ENCODE measurements at places on chromosomes 5 and 9.

DNA sequence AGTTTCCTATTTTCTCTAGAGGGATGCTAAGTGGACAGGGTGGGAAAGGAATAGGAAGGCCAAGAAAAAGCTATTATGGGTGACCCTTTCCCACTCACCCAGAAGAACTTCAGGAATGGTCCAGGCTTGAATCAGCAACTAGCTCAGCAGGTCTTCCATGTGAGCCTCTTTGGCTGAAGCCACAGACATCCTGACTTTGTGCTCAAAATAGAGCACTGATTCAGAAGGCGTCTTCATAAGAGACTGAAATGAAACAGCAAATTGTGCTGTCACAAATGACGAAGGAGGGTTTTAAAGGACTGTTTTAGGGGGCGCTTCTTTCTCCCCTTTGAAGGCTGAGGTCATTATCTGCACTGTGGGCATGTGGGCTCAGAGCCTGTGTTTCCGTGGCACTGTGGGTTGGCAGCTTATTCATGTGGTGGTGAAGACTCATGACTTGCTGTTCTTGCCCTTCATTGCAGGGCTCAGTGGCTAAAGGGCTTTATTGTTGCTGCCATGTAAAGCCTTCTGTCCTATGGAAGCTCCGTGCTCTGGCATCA, 65.8 kb upstream of the NFIL3 start:
- DNase-seq, result no peak

GRCh38 chr9:99185348-99185632, 36.5 kb downstream of the ALG2 start:
- DNase-seq, result no peak

DNA sequence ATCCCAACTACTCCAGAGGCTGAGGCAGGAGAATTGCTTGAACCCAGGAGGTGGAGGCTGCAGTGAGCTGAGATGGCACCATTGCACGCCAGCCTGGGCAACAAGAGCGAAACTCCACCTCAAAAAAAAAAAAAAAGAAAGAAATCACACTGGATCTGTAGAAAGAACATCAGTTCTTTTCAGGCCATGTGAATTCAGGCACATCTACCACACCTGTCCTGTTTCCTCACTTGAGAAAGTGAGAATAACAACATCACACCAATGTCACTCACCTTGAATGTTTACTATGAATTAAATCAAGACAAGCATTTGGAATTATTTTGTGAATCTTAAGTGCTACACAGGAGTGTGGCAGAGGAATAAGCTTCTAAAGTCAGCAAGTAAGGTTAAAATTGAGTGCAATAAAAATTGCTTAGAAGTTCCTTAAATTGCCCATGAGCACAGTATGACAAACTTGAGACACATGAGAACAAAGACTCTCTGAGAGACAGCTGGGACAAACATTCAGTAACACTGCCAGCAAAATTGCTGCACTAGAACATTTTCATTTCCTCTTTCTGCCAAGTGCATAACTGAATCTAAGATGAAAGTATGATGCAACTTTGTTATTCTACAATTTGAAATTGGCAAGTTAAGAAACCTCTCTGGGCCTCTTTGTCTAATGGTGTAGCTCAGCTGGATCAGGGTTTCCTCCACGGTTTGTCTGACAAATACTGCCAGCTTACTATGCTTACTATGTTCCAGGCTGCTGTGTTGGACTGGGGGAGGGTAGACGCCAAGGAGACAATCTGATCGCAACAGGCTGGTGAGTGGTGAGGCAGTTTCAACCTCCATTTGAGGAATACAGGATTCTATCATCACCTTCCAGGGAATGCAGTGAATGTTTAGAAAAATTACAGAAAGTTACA, 1.9 kb upstream of the RIC1 start:
- no peak for DNase-seq

DNA sequence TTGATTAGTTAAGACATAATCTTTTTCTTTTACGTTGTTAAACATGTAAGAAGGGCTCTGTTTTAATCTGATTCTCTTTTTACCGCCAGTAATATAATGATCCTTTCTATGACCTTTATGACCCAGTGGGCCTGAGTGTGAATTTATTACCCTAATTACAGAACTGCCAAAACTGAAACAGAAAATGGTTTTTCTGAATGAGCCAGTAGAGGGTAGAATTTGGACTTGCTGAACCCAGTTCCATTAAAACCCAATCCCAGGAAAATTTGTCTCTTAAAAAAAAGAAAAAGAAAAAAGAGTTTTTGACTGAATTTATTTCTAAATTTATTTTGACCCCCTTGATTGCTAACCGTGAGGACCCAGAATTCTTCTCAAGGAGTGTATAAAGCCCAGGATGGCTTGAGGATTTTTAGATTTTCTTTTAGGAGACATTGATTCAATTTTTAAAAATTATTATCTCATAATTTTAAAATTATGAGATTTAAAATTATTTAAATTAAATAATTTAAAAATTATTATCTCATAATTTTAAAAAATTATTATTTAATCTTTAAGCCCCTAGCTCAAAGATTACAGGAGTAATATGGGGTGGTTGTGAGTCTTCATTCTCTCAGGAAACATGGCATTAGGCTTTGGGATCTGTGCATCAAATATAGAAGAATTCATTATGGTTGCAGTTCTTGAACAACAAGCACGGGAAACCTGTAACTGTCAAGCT, 94.1 kb upstream of the GLIS3 start:
- no peak for DNase-seq

- DNase-seq, result no peak
Measured at GRCh38 chr5:37208883-37209797, 40.0 kb downstream of the CPLANE1 start.

DNA sequence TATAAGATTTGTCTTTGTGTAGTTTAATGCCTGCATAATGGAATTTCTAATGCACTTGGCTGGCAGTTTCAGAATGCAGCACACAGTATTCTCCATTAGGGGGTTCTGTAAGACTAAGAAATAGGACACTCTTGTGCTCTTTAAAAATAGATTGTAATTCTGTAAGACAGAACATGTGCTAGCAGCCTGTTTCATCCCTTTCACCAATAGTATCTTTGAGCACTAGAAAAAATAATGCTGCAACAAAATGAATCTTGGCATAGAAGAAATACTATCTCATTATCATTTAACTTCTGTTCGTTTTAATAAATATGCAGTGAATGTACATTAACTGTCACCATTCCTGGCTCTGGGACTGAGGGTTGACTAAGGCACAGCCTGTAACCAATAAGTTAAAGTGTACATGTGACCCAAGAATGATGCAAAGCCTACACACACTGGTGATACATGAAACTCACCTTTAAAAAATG, 23.8 kb upstream of the ZNF622 start:
- DNase-seq, result no peak

GRCh38 chr9:126347911-126348760, 21.5 kb downstream of the MVB12B start:
- peak; percentile 31 for DNase-seq

DNA sequence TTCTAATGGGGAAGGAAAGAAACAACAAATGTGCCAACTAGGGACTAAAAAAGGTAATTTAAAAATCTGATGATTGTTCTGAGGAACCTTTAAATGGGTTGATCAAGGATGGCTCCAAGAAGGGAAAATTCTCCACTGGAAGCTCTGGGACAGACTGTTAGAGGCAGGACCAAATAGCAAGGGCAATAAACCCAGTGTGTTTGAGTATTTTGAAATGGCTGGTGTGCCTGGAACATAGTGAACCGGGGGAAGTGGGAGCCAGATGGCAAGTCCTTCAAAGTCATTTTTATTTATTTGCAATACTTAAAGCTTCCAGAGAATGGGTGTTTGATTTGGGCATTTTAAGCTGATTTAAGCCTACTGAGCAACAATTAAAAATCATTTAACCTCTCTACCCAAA, 587.7 kb upstream of the MEF2C start:
- peak; percentile 64 for DNase-seq

DNA sequence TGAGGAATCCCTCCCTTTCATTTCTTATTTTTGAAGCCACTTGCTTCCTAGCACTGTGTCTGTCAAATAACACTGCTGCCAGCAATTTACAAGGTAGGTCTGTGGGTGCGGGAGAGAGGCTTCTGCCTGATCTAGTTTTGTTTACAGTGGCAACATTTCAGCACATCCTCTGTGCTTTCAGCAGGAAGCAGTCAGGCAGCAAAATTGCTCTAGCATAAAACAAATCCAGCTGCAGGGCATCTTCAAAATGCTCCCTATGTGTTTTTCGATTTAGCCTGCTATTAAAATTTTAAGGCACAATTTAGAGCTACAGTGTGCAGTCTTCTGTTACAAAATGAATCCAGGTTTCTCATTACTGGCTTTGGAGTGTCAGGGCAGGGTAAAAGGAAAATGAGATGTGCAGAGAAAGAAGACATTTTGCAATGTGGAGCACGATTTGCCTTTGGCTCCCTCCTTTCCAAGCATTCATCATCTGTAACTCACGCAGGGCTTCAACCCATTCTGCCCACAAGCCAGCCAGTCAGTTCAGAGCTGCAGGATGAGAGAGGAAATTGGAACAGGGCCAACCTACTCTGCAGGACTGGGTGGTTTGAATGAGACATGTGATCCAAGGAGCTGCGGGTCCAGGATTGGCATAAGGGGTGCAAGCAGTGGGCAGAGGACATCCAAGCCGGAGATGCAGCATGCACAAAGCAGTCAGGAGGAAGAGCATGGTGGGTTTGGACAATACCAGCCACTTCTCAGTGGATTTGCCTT, 143.4 kb upstream of the APC start:
- no peak for DNase-seq

GRCh38 chr5:91168859-91169258, 214.3 kb downstream of the ARRDC3 start:
- DNase-seq, result no peak

- no peak for DNase-seq
Measured at GRCh38 chr5:145800181-145800580, 35.0 kb downstream of the PRELID2 start.

DNA sequence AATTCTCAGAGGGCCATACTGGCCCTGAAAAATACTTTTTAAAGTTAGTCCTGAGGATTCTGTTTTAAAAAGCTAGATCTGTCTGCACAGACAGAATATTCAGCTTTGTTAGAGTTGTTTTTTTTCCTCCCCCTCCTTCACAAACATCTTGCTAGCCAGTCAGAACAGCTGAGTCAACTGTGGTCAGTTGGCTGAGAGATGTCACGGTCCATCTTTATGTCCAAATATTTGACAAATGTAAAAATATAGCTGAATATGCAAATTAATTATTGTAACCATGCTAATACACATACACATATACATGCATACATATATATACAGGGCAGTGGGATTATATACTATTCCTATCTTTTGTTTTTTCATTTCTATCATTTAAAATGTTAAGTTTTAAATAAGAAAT, 33.9 kb downstream of the UNC13B start:
- no peak for DNase-seq

- no peak for DNase-seq
Measured at GRCh38 chr9:89372230-89372816, 54.0 kb downstream of the SECISBP2 start.

- DNase-seq, result no peak
Measured at GRCh38 chr5:66363097-66363496, 219.0 kb downstream of the SREK1 start.

GRCh38 chr9:100436571-100436970, 9.6 kb downstream of the MSANTD3 start:
- DNase-seq, result no peak

Data from NCI-H524 (cell line).